ENCODE measurements at places on chromosomes 2 and 18. TPM values are rescaled to one million over a fixed set of nuclear protein-coding genes. Genes with fewer than 3 reads are reported as not detected.

- no peaks in the 10 kb centered on the region for H3K27me3 ChIP-seq
- no peak for DNase-seq
- no peaks in the 10 kb centered on the region for H3K36me3 ChIP-seq
Observed at GRCh38 chr18:47777626-47778025, 152.8 kb downstream of the SMAD2 start.

DNA sequence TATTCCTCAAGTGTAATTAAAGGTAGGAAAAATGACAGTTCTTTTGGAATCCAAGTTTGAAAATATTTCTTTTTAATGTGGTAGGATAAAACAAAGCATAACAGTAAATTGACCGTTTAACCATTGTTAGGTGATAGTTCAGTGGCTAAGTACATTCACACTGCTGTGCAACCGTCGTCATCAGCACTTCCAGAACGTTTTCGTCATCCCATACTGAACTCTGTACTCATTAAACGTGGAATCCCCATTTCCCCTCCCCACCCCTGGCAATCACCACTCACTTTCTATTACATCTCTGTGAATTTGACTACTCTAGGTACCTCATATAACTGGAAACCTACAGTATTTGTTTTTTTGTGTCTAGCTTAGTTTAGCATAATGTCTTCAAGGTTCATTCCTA, 32.9 kb upstream of the FZD5 start:
- no peak for DNase-seq
- no peaks in the 10 kb centered on the region for H3K4me1 ChIP-seq
- no peak overlapping the region for H3K27ac ChIP-seq
- no peak overlapping the region for H3K4me3 ChIP-seq

GRCh38 chr2:143742581-143742980, 613.4 kb downstream of the ARHGAP15 start:
- DNase-seq: no peak
- no peaks in the 10 kb centered on the region for H3K27me3 ChIP-seq

DNA sequence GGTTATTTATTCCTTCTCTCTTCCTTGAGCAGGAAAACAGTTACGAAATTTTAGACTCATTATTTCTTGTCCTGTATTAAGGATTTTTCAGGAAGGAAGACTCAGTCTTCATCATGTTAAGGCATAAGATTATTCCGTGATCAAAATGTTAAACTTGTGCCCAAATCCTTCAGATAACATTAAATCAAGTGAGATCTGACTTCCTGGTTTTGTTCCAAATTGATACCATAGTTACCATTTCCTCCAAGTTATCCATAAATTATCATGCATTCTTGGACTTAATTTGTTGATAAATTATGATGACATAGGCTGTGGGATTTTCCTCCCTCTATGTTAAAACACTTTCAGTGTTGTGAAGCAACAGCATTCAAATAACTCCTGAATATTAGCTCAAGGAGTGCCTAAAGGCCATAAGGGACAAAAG, 31.9 kb downstream of the EFEMP1 start:
- no peaks in the 10 kb centered on the region for H3K36me3 ChIP-seq
- H3K4me1 ChIP-seq: no peaks in the 10 kb centered on the region
- H3K27ac ChIP-seq: no peak overlapping the region
- no peak overlapping the region for H3K4me3 ChIP-seq
- H3K27me3 ChIP-seq: no peaks in the 10 kb centered on the region

The ABCG8 gene
- total RNA-seq: not detected

The IL36A gene
- total RNA-seq: not detected

The ATOH8 gene
- not detected for total RNA-seq
